ENCODE measurements at places on chromosomes 6 and 20. TPM values are rescaled to one million over a fixed set of nuclear protein-coding genes. Genes with fewer than 3 reads are reported as not detected.
A peak's percentile ranks its signal among the peaks of the same experiment; 100 is the strongest.

DNA sequence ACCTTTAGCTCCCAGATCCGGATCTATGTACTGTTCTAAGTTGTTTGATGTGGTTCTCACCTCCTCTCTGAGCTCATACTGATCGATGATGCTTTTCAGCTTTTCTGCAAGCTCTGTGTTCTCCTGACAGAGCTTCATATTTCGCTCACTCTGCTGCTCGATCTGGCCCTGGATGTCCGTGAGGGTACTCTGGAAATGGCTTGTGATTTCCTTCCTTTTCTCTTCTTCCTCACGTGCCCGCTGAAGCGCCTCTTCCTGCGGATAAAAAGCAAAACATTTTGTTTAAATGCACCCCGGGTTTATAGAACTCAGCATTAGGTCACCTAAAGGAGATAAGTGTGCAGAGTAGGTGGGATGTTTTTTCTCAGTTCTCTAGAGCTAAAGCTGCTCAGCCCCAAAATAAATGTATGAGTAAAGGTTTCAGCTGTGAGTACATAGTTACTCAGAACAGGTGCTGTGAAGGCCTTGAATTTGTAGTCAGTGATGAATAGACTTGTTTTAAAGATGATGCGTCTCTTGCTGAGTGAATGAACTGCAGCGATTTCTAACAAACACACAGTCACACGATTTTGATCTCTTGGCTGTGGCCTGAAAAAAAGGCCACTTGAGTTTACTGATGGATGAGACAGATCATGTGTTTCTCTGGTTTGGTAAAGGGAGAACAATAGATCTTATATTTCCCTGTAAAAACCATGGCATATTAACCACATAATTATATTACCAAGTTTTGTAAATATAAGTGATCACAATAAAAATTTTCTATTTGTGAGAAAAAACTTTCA is 29.1 kb downstream of the TXLNB start:
- DNase-seq, result no peak

Gene BMP7
- 32.0 TPM for total RNA-seq

Gene ZFAND3
- total RNA-seq, result 123 TPM

DNA sequence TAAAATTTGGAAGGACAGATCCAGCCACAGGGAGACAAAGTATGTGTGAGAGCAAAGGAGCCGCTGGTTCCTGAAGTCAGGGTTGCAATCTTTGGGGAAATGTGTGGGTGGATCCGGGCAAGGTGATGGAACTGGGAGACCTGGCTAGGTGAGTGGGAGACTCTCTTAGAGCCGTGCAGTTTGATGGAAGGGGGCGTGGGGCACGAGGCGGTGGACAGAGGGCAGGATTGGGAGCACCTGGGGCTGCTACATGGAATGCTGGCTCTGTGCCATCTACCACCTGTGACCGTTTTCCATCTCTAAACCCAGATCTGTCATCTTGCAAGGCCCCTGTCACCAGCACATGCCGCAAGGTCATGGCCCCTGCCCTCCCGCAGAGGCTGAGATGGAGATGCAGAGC is 268.4 kb downstream of the SMOC2 start:
- DNase-seq, result no peak

Gene PBOV1
- total RNA-seq, result not detected

GRCh38 chr20:63035603-63036185 is 28.9 kb upstream of the BHLHE23 start:
- no peak for DNase-seq

DNA sequence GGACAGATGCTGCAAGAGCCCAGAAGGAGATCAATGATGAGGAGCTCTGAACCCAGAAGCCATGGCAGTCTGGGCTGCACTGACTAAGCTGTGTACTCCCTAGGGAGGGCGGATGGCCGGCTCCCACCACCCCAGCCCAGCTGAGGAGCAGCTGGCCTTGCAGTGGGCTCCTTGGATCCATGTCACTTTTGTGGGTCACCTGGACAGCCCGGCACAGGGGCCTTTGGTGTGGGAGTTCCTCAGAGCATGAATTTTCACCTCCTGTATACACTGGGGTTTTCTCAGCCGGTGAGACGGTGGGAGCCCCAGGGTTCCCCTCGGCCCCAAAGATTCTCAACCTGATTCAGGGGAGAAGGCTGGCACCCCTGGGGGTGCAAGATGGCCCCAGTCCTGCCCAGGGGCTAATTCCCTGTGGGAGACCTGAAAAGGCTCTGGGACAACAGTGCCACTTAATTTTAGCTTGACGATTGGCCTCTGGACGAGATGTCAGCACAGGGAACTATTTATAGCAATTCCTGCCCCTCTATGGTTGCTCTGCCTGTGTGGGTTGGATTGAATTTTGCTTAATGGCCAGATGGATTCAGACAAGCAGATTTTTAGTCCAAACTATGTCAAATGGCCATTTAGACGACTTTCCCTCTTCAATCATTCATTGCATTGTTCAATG is 121.6 kb upstream of the PMEPA1 start:
- DNase-seq, result no peak

Gene PTCRA
- 0.55 TPM for total RNA-seq

GRCh38 chr6:11017090-11017489 is 27.0 kb downstream of the ELOVL2 start:
- DNase-seq, result no peak

Gene ANKRD66
- not detected for total RNA-seq

GRCh38 chr6:39152262-39152661 is 37.3 kb upstream of the SAYSD1 start:
- DNase-seq, result no peak

- DNase-seq, result no peak
Observed at GRCh38 chr6:44797746-44798145, 410.2 kb downstream of the CDC5L start.

DNA sequence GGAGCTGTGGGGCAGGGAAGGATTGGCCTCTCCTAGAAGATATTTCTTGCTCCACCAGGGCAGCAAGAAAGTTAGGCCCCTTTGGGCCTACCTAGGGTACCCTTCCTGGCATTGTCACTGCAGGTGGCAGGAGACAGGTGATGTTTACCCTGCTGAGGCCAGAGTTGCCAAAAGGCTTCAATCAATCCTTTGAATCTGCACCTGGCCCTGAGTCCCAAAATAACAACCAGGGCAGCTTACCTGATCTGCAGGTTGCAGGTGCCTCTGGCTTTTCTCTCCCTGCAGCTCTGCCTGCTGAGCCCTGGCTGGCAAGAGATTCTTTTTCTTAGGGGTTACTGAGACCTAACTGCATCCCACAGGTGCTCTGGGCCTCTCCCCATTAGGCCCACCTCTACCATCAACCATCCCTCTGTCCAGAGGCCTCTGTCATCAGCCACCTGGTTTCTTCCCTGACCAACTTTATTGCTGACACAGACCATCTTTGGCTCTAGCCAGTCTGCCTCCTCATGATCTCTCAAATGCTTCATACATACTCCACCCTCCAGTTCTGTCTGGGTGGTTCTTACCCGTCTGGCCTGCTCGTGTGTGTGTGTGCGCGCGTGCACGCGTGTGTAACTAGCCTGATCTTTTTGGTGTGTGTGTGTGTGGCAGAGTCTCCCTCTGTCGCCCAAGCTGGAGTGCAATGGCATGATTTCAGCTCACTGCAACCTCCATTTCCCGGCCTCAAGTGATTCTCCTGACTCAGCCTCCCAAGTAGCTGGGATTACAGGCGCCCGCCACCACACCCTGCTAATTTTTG is 13.7 kb downstream of the BCL2L1 start:
- no peak for DNase-seq

GRCh38 chr20:60172346-60172984 is 214.2 kb downstream of the CDH26 start:
- DNase-seq, result no peak

GRCh38 chr6:15577550-15578171 is 85.2 kb downstream of the DTNBP1 start:
- no peak for DNase-seq

GRCh38 chr6:138230759-138231380 is 12.6 kb upstream of the PBOV1 start:
- no peak for DNase-seq

Gene BACH2
- total RNA-seq, result 4.3 TPM

- no peak for DNase-seq
Observed at GRCh38 chr6:133313068-133313467, 71.9 kb downstream of the EYA4 start.

Gene PACSIN1
- 1.9 TPM for total RNA-seq

Gene COL11A2
- total RNA-seq, result 0.96 TPM

GRCh38 chr6:76861403-76861802 is 601.9 kb downstream of the HTR1B start:
- no peak for DNase-seq

GRCh38 chr6:167798453-167798852 is 28.3 kb upstream of the AFDN start:
- DNase-seq, result no peak

GRCh38 chr6:113871975-113872374 is 14.8 kb downstream of the MARCKS start:
- no peak for DNase-seq

- DNase-seq, result no peak
Observed at GRCh38 chr6:34566830-34567546, 10.9 kb upstream of the SPDEF start.

DNA sequence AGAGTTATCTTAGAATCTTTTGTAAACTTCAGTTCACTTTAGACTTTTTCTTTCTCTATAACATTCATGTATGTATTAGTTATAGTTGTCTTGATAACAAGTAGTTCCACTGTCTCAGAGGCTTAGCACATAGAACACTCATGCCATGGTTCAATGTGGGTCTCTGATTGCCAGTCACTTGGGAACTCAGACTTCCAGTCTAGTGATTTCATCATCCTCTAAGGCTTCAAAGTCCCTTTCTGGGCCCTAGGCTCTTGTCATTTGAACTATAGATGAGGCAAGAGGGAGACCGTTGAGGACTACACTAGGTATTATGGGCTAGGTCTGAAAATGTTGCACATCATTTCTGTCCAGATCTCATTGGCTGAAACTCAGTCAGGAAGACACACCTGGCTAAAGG is 8.4 kb upstream of the EEF1E1 start:
- DNase-seq, result no peak

Gene GINS1
- 3.8 TPM for total RNA-seq

- no peak for DNase-seq
Observed at GRCh38 chr20:24704899-24705298, 235.5 kb downstream of the SYNDIG1 start.

GRCh38 chr6:13331516-13332348 is 3.4 kb upstream of the TBC1D7 start:
- no peak for DNase-seq

Gene PARD6B
- total RNA-seq, result 27.0 TPM

DNA sequence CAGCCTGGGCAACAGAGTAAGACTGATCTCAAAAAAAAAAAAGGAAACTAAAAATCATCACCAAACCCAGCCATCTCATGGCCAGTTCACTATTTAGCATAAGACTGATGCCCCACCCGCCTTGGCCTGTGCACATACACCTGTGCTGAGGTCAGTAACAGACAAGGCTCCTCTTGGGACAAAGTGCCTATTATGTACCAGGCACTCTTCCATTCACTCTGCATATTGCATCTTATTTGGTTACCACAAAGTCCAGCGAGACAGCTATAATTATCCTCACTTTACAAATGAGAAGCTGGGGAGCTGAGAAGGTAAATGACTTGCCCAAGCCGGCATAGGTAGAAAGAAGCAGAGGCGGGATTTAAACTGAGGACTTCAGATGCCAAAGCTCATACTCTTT is 3.8 kb downstream of the PTPRT start:
- no peak for DNase-seq

GRCh38 chr20:21156266-21156665 is 30.4 kb downstream of the KIZ start:
- no peak for DNase-seq

Gene BPIFB4
- not detected for total RNA-seq

DNA sequence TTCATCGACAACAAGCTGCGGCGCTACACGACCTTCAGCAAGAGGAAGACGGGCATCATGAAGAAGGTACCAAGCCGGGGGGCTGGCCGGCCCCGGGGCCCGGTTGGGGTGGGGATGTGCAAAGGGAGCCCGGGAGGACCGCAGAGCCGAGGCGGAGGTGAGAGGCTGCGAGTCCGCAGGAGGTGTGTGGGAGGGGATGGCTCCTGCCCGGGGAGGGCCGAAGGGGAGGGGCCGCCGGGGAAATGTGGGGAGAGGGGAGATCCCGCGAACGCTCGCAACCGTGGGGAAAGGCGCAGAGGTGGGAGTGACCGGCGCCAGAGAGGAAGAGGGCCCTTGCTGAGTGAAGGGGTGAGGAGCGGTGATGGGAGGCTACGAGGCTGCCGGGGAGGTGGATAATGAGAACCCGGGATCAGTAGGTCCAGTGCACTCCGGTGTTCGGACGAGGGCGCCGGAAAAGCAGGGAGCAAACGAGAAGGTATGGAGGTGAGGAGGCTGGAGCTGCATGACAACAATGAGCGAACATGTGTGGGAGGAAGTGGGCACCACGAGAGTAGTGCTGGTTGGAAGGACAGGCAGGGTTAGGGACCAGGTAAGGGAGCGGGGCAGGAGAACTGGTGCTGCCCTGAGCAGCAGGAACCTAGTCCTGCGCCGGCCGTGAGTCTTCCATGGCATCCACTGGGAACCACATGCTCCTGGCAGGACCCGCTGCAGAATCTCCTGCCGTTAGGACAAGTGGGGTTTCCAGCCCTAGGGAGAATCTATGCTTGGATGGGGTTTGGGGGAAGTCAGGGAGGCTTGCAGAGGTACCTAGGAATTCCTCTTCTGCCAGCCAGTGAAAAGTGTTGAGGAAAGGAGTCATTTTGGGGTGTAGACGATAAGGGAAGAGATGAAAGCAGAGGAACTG is 1.3 kb downstream of the SRF start:
- peak; percentile 66 for DNase-seq

Gene POU5F1
- total RNA-seq, result 9.5 TPM

GRCh38 chr20:22663528-22664025 is 79.2 kb upstream of the FOXA2 start:
- no peak for DNase-seq

Gene ZSCAN12
- 11.1 TPM for total RNA-seq

DNA sequence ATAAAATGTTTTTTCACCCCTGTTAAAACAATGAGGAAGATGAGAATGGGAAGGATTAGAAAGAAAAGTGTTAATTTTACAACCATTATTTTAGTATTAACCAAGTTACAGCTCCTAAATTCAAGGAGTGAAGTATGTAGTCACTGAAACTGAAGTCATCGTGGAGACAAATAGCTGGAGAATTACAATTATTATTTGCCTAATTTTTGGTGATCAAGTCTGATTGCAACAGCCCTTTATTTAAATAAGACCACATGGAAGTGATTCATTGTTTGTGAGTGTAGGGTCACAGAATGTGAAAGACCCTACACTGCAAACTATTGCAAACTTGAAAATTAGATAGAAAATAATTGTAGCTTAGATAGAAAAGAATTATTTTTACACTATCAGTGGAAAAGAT is 292.4 kb downstream of the CENPW start:
- DNase-seq, result no peak

- DNase-seq, result no peak
Observed at GRCh38 chr6:161057103-161058091, 65.8 kb downstream of the MAP3K4 start.

DNA sequence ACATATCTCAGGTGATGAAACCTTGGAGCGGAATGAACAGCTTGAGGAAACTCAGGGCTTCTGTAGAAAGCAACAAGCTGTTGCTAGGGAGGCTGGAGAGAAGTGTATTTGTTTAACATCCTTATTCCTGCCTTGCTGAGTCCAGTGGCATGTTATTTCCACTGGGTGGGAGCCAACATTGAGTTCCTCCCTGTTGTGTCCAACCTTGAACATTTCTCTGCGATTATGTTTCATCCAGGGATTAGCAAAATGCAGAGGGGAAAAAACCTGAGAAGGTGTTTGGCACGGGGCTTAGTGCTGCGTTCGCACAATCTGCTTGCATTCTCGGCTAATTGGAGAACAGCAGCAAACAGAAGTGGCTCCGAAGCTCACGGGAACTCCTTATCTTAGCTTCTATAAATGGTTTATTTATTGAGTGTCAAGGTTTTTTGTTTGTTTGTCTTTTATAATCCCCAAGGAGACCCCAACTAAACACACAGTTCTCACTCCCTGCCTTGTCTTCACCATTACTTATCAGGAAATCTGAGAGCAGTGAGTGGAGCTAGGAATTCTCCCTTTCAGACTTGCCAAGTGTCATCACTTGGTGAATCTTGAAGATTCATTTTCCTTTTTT is 412.8 kb downstream of the CDC5L start:
- DNase-seq, result no peak
